ENCODE measurements at places on chromosomes 11 and 22.

- DNase-seq = no peak
Measured at GRCh38 chr22:43443152-43443471, 31.3 kb downstream of the MPPED1 start.

DNA sequence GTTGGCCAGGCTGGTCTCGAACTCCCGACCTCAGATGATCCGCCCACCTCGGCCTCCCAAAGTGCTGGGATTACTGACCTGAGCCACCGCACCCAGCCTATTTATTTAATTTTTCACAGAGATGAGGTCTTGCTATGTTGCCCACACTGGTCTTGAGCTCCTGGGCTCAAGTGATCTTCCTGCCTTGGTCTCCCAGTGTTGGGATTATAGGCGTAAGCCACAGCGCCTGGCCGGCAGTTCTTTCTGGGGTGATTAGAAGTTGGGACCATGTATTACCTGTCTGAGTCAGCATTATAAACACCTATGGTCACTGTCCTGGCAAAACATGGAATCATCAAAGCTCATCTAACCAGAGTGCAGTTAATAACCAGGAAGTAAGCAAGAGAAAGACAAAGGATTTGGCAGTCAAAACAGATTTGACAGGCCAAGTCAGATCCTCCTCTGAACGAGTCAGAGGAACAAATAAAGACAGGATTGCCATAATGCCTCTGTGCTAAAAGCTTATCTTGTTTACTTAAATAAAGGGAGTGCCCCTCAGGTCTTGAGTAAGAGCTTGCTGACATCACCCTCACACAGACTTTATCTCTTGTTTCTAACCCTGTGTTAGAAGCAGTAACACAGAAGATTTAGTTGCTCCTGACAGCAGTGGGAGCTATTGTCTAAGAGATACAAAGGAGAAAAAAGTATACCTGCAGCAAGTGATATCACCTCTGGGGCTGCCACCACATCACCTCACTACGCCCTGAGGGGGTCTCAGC, 3.7 kb downstream of the SERPIND1 start:
- peak; percentile 67 for DNase-seq

GRCh38 chr11:36383195-36383594, 87.1 kb downstream of the PRR5L start:
- DNase-seq = no peak

- no peak for DNase-seq
Measured at GRCh38 chr22:36287881-36288515, 35.1 kb downstream of the APOL1 start.

DNA sequence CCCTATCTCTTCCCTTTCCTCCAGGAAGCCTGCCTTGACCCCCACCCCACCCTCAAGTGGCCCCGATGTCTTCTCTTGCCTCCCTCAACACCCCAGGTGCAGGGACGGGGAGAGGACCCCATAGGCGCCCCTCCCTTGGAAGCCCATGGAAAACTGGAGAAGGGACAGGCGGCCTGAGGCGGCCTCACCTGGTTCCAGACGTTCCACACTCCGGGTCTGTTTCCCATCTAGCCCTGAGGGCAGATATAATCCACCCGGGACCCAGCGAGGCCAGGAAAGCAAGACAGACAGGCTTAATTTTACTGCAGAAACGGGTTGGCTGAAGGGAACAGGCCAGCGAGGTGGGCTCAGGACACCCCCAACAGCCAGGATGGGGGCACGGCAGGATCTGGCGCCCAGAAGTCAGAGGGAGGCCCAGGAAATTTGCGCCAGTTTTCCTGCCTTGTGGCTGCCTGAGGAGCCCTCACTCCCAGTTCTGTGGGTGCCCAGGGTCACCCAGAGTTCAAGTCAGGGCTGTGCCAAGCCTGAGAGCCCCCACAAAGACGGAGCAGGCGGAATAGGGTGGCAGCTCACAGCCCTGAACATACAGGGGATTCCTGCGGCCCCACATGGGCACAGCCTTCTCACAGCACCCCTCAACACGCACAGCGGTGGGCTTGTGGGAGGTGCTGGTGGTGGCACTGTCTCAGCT, 3.0 kb upstream of the SIGIRR start:
- no peak for DNase-seq

DNA sequence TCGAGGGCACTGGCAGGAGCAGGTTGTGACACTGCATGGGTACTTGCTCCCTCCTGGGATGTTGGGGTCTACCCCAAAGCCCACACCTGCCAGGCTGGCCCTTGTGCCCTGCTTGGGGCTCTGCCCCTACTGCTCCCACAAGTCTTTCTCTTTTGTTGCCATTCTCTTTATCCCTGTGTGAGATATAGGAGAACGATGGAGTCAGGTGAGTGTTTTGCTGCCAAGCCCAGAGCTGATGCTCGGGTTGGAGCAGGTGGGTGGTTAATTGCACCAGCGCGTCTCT, 292.6 kb downstream of the TBC1D22A start:
- no peak for DNase-seq

- DNase-seq = no peak
Measured at GRCh38 chr11:2728663-2729332, 29.0 kb upstream of the KCNQ1OT1 start.

GRCh38 chr11:107683807-107684206, 28.0 kb downstream of the SLN start:
- DNase-seq = no peak

- peak; percentile 99 for DNase-seq
Measured at GRCh38 chr11:128709402-128709801, 15.5 kb downstream of the FLI1 start.

DNA sequence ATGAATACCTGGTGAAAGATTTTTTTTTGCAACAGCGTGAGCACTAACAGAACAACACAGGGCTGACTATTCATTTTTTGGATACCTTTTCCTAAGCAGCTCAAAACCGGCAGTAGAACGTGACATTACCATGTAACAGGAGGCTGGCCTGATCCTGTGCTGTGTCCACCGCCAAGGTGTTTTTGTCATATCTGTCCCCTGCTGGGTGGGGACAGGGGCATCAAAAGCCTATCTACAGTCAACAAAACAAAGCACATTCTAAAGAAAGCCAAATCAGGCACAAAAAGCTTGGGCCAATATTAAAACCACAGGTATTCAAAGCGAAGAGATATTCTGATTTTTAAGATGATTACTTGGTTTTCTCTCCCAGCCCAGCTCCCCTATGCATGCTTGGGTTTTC, 151.2 kb downstream of the LRRC4C start:
- DNase-seq = no peak

DNA sequence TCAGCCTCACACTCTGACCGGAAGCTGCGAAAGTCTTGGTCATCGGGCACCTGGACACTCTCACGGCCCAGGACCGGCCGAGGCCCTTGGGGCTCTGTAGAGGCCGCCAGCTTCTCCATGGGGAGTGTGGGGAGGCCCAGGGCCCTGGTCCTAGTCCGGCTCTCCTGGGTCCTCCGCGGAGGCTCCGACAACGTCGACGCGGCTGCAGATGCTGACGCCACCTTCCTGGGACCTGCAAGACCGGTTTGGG, 12.9 kb downstream of the STARD10 start:
- DNase-seq = no peak

GRCh38 chr11:105907319-105907718, 114.7 kb downstream of the MSANTD4 start:
- DNase-seq = no peak

DNA sequence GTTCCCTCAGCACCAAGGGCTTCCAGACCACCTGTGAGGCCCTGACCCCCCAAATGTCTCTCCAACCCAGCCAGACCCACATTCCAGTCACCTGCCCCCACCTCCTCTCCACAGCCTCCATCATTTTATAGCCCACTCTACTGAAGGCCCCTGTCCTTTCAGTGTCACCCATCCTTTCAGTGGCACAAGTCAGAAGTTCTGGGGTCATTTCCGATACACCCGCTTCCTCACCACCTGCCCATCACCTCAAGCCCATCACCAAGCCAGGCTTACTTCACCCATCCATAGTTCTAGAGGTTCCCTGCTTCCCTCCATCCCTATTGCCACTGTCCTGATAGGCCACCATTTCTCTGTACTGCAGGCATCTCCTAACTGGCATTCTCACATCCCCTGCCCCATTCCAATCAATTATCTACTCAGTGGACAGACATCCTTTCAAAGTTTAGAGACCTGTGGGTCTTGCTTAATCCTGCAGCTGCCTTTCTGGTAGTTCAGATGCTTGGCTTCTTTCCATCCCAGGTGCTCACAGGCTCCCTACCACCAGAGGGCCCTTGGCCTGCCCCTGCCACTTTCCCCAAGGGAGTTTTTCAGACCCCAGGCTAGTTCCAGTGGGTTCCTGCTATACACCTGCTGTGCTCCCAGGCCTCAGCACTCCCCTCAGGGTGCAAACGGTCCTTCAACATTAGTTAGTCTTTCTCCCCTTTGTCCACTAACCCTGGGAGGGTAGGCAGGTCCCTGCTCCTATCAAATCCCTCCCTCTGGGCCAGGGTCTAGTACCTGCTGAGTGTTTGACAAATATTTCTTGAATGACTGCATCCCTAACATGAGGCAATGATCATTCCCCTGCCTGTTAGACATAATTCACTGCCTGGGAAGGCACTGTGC, 7.6 kb downstream of the KCNQ1OT1 start:
- no peak for DNase-seq

DNA sequence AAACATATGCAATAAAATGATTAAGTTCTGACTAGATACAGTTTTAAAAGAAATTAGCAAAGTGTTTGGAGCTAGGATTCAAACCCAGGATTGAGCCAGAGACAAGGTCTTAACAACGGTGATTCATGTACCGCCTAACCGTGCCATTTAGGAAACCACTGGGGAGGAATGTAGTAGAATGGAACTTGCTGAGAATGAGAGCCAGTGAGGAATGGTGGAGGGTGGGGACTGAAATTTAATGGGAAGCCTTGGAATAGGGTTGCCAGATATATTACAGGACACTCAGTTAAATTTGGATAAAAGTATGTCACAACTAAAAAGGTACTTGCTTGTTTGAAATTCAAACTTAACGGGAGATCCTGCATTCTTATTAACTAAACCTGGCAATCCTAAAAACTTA, 30.4 kb upstream of the TMEM86A start:
- no peak for DNase-seq

GRCh38 chr11:86144846-86145245, 76.0 kb upstream of the PICALM start:
- DNase-seq = no peak

- no peak for DNase-seq
Measured at GRCh38 chr11:74866557-74866956, 82.3 kb downstream of the XRRA1 start.

DNA sequence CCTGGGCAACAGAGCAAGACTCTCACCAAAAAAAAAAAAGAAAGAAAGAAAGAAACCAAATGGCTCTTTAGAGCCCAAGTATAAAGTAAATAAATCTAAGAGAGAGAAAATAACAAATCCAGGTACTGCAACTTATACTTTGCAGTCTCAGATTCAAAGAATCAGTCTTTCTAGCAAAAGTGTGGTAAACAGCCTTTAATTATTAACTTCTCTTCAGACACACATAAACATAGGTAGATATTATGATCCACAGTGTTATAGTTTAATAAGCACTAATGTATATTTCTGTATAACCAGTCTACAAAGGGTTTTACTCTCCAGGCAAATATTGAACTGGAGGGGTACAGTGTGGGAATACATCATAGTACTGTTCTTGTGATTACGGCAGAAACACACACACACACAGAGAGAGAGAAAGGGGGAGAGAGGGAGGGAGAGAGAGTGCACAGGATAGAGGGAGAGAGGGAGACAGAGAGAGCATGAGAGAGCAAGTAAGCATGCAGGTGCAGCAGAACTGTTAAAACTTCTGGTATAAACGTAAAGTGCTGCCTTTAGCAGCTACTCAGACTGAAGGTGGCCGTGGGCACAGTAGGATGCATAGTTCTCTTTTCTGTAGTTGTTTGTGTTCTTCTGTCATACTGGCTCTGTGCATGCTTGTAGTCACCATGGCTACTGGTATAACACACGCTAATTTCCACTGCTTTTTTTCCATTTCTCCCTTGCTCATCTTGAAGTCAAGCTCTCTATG, 32.3 kb downstream of the MTMR2 start:
- no peak for DNase-seq

DNA sequence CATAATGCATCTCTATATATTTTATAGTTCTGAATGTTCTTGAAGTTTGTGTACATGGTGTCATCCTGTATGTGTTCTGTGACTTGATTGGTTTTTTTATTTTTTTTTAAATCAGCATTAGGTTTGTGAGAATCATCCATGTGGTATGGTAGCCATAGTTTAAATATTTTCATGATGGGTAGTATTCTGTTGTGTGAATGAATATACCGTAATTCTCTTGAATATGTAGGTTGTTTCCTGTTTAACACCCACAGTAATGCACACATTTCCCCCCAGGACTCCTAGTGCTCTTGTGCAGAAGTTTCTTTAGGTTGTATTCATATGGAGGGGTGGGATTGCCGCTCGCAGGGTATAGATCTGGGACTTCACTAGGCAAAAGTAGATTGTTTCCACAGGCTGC, 2.0 kb downstream of the PACS1 start:
- no peak for DNase-seq

- DNase-seq = no peak
Measured at GRCh38 chr22:30921108-30921507, 47.5 kb downstream of the MORC2 start.

GRCh38 chr11:46330563-46331281, 16.5 kb upstream of the DGKZ start:
- no peak for DNase-seq

GRCh38 chr11:102194990-102195389, 84.7 kb downstream of the YAP1 start:
- DNase-seq = no peak

DNA sequence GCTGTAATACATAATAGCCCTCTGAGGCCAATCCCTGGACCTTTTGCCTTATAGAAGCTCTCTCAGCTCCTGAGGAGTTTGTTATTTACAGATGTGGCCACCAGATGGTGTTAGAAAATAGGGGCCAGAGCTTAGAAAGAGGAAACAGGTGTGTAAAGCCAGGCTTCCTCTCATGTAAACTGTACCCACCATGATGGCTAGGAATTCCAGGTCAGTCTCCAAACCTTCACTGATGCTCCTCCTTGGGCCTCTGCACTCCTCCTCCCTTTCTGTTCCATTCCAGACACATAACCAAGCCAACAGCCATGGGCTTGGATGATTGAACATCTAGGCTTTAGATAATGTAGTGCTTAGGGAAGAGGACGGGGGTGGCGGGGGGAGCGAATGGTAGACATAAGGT, 39.7 kb downstream of the USP35 start:
- peak; percentile 82 for DNase-seq

GRCh38 chr11:20155683-20156279, 4.5 kb downstream of the DBX1 start:
- no peak for DNase-seq
